ENCODE measurements at places on chromosomes 7 and 10.

DNA sequence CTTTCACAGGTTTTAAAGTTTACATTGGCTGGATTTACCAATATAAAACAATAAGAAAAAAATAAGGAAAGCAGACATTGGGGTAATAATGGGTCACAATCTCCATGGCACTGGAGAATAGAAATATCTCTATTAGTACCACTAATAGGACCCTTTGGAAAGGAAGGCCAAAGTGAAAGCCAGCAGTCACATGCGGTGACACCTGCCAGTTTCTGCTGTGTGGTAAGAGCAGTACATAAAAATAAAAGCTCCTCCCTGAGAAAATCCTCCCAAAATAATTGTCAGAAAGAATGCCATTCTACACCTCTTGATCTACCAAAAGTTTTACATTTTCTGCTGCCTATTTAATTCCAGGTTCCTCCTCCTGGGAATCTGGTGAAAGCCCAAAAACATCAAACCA lies 30.4 kb upstream of the SLC13A1 start:
- DNase-seq: no peak

GRCh38 chr7:66629222-66630062 lies 761 bp downstream of the KCTD7 start:
- DNase-seq: peak; percentile 3

- no peak for DNase-seq
Measured at GRCh38 chr7:33883671-33883965, 21.7 kb upstream of the BMPER start.

GRCh38 chr10:121158988-121159579 lies 307.9 kb downstream of the WDR11 start:
- no peak for DNase-seq

- no peak for DNase-seq
Measured at GRCh38 chr7:131964203-131964602, 407.8 kb upstream of the PODXL start.

GRCh38 chr7:122748195-122748594 lies 45.5 kb upstream of the RNF148 start:
- no peak for DNase-seq

- no peak for DNase-seq
Measured at GRCh38 chr7:80794631-80795573, 123.9 kb downstream of the SEMA3C start.

DNA sequence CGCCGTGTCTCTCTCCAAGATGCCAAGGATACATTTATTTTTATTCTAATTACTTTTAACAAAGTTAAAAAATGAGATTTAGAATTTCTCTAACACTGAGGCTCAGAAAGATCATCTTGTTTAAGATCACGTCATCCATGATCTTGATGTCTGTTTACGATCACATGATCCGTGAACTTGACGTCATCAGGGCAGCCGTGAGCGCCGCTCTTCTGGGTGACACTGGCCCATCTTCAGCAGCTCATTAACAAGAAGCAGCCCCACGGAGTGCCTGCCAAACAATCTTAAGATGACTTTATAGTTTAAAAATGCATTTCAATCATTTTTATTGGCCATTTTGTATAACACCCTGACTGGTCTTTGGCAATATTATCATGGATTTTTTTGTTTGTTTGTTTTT lies 291.1 kb upstream of the PRKCQ start:
- DNase-seq: no peak

GRCh38 chr7:157483971-157484410 lies 147.2 kb downstream of the DNAJB6 start:
- DNase-seq: no peak

- DNase-seq: peak; percentile 81
Measured at GRCh38 chr10:110993024-110993693, 73.8 kb downstream of the SHOC2 start.

- DNase-seq: peak; percentile 16
Measured at GRCh38 chr10:63866747-63867140, 345.5 kb downstream of the REEP3 start.

DNA sequence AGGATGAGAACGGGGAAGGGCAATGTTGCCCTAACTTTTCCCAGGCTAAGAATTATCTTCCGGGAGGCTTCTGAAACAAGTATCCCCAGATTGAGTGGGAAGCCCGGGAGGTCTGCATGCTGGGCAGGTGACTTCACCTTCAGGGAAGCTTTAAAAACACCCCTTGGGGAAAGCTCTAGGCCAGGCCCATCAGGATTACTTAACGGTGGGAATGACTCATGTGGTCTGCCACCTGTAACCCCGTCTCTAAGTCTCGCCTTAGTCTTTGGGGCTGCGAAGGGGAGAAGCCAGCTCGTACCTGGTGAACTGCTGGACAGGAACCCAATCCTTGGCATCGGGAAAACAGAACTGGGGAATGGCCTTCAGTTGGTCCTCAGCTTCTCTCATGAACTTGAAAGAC lies 80.1 kb upstream of the MKRN1 start:
- DNase-seq: no peak

DNA sequence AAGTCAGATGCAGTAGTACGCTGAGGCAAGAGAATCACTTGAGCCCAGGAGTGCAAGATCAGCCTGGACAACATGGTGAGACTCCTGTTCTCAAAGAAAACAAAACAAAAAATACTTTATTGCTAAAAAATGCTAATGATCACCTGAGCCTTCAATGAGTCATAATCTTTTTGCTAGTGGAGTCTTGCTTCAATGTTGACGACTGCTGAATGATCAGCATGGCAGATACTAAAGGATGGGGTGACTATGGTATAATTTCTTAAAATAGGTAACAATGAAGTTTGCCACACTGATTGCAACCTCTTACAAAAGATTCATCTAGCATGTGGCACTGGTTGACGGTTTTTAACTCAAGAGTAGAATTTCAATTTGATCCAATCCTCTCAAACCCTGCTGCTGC lies 22.3 kb downstream of the NANOS1 start:
- DNase-seq: no peak

- no peak for DNase-seq
Measured at GRCh38 chr10:101568054-101568745, 19.9 kb downstream of the POLL start.

GRCh38 chr10:62619413-62619738 lies 185.1 kb upstream of the ADO start:
- DNase-seq: peak; percentile 57

- no peak for DNase-seq
Measured at GRCh38 chr10:44858988-44859387, 52.1 kb upstream of the TMEM72 start.

DNA sequence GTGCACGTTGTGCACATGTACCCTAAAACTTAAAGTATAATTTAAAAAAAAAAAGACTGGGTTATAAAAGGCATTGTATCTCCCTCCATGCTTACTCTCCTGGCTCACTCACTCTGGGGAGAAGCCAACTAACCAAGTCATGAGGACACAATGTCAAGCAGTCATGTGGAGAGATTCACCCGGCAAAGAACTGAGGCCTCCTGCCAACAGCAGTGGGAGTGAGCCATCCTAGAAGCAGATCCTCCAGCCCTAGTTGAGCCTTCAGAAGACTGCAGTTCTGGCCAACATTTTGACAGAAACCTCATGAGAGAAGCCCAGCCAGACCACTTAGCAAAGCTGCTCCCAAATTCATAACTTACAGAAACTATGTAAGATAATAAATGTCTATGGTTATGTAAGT lies 521.7 kb upstream of the FZD8 start:
- DNase-seq: no peak

- no peak for DNase-seq
Measured at GRCh38 chr7:131511774-131512535, 44.5 kb downstream of the PODXL start.

- DNase-seq: no peak
Measured at GRCh38 chr7:137915266-137915665, 68.5 kb upstream of the DGKI start.

DNA sequence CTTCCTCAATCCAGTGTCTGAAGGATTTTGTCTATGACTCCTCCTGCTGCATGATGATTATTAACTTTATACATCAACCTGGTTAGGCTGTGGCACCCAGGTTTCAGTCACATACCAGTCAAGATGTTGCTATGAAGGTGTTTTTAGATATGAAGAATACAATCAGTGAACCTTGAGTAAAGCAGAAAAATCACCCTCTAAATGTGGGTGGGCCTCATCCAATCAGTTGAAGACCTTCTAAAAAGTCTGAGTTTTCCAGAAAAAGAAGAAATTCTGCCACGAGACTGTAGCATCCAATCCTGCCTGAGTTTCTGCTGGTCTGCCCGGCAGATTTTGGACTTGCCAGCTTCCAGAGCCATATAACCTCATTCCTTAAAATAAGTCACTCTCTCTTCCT lies 126.1 kb upstream of the FRMD4A start:
- DNase-seq: no peak

GRCh38 chr7:142813226-142813625 lies 41.6 kb upstream of the EPHB6 start:
- DNase-seq: peak; percentile 84

GRCh38 chr10:73865459-73866442 lies 8.6 kb downstream of the CAMK2G start:
- no peak for DNase-seq

DNA sequence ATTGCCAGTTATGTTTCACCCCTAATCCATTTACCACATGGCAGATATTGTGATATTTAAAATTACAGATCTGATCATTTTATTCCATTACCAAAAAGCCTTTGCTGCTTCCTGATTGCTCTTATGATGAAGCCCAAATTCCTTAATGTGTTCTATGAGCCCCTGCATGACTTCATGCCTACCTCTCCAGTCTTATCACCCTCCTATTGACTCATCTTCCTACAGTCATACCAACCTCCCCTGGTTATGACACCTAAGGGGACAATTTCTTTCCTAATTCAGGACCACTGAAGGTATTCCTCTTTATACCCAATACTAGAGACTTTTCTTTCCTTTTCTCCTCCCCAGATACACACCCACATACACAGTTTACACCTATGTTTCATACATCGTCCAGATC lies 36.0 kb downstream of the TES start:
- DNase-seq: no peak

- DNase-seq: no peak
Measured at GRCh38 chr10:113108194-113108835, 158.3 kb downstream of the TCF7L2 start.

GRCh38 chr10:52050429-52051047 lies 263.5 kb upstream of the DKK1 start:
- DNase-seq: no peak

GRCh38 chr10:65818990-65819389 lies 1106.8 kb upstream of the LRRTM3 start:
- DNase-seq: no peak

DNA sequence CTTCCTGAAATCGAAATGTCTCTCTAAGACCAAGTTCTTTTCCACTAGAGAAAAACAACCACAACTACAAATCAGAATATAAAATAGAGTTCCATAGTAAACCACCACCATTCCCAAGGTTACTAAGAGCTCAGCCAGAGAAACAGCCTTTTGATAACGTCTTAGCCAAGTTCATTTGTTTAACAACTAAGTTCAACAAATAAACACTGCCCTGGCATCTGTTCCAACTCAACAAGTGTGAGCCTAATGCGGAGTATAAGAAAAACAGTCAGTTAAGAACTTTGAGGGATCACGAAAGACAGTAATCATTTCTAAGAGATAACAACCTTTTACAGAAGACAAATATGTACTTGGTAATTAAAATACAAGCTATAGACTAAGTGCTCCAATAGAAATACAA lies 77.3 kb downstream of the CALD1 start:
- peak; percentile 51 for DNase-seq

GRCh38 chr7:125431349-125431748 lies 501.7 kb upstream of the POT1 start:
- no peak for DNase-seq

GRCh38 chr7:95595746-95596197 lies 544 bp downstream of the PDK4 start:
- DNase-seq: no peak

DNA sequence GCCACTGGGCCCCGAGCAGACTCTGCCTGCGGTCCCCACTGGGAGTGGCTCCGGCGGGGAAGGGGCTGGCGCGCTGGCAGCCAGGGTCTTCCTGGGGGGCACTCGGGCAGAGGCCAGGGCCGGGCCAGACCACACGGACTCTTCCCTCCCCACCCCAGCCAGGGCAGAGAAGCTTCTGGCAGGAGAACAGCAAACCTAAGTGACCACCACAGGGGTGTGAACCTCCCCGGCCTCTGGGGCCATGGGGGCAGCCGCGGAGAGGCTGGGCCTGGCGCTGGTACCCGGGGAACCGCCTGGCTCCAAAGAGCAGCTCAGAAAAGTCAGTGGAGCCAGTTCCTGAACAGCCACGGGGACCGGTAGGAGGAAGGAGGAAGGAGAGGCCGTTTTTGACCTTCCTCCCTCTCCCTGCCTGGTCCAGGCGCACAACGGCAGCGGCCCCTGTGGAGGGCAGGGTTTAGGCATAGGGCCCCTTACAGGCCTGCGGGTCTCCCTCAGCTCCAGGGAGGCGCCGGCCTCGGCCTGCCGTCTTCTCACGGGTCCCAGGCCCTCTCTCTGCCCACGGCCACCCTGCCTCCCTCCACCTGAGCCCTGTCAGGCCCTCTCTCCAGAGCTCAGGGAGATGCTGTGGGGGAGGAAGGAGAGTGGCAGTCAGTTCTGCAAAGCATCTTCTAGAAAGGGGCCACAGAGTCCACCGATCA lies 51.8 kb downstream of the TMEM209 start:
- no peak for DNase-seq

GRCh38 chr7:112405286-112405685 lies 45.0 kb upstream of the IFRD1 start:
- DNase-seq: no peak

- DNase-seq: no peak
Measured at GRCh38 chr7:135235841-135236240, 2.2 kb downstream of the STRA8 start.

DNA sequence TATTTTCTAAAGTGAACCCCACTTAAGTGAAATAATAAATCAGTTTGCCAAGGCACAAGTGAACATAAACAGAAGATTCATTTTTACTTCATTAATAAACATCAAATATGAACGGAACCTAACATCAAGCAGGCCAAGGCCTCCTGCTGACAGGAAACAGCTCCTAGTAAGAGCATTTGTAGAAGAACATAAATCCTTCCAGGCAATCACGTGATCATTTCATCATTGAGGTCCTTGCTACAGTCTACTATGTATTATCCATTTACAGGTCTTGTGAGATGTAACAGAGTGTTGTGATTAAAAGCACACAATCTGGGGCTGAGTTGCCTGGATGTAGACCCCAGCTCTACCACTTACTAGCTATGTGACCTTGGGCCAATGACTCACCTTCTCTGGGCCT lies 70.6 kb downstream of the CALD1 start:
- peak; percentile 45 for DNase-seq

DNA sequence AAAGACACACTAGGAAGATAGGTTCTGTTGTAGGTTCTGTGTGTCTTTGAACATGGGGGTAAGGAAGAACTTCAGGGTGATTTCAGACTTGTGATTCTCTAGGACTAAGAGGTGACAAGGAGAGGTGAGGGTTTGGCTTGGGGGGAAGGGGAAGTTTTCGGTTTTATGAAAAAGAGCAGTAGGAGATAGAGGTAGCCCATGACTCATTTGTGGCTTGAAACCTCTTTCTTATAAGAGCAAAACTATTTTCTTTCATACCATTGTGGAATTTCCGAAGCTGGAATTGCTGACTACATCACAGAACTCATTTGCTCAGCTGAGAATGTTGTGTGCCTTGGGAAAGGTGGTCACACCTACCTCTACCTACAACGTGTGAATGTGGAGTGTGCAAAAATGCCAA lies 39.6 kb upstream of the IKZF1 start:
- no peak for DNase-seq

GRCh38 chr10:121216295-121216694 lies 365.1 kb downstream of the WDR11 start:
- no peak for DNase-seq

- DNase-seq: no peak
Measured at GRCh38 chr10:87867453-87867852, 4.0 kb downstream of the PTEN start.
